ENCODE measurements at places on chromosomes 3 and 15.

GRCh38 chr3:39154280-39155021 is 1.1 kb upstream of the CSRNP1 start:
- no peak for DNase-seq

DNA sequence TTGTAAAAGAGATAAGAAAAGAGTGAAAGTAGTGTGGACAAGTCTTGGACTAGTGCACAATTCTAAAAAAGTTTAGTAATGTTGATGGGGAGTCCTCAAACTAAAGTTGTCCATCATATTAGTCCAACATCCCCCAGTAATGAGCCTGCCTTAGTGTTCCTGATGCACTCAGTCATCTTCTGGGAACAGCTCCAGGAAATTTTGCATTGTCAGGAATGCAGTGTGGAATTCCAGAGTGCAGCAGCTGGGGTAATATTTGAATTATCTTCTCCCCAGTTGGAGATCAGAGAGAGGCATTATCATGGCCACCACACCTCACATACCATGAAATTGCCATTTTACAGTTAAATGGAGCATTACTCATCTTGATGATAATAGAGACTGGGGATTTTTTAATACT is 528.8 kb upstream of the NAALADL2 start:
- DNase-seq, result no peak

GRCh38 chr15:91915576-91915975 is 62.1 kb downstream of the SLCO3A1 start:
- DNase-seq, result no peak

- DNase-seq, result no peak
These were observed 41.1 kb upstream of the MYZAP start for GRCh38 chr15:57550640-57551039.

DNA sequence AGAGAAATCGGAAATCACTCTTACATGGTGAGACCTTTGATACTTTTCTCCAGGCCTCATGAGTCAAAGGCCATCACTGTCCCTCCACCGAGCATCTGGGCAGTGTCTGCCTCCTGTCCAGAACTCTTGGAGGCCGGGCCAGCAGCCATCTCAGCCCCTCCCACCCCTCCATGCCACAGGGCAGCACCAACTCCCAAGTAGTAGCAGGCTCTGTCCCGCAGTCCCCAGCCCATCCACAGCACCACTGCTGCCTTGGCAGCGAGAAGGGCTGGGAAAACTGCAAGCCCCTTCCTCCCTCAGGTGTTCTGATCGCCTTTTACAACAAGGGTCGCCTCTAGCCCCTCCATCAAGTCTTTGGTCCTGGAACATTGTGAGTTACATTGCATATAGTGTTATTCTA is 5.5 kb downstream of the LYSMD4 start:
- no peak for DNase-seq

DNA sequence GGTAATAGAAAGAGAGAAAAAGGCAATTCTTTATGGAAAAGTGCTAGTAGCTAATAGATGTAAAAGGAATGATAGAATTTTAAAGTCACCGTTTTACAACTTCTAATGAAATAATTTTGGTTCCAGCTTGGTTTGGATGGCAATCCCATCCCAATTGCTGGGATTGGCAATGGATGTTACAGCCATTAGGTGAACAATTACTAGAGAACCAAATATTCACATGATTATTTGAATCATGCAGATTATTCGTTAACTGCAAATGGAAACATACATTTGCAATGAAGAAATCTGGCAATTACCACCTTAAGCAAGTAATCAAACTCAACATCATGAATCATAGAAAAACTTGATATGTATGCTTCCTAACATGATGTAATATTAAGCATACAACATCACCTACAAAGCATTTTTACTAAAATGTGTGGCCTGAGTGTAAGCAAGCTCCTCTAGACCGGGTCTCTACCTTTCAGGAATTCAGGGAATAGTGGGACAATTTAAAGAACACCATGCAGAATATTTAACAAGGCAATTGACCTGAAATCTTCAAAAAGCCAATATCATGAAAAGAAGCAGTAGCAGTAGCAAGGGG is 26.2 kb upstream of the ANP32A start:
- no peak for DNase-seq

DNA sequence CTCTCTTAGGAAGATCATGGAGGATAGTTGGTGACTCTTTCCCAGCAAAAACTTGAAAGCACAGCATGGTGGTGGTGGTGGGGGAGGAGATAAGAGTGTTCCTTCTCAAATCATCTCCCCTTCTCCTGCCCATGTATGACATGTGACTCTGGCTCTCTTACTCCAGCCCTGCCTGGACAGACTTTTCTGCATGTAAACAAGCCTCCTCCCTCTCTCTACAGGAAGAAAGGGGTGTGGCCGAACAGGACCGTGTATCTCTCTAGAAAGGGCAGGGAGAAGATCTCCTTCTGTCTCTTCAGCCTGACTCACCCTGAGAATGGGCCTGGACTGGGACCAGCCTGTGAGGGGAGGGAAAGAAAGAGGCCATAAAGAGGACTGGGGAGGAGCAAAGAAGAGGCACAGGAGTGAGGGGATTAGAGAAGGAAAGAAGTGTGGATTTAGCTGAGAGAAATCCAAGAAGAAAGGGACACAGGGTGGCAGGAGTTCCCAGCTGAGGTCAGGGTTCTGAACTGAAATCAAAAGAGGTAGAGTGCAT is 1.5 kb downstream of the CELF6 start:
- no peak for DNase-seq

- DNase-seq, result no peak
These were observed 586 bp upstream of the LSMEM2 start for GRCh38 chr3:50278123-50278879.

Data from activated CD8-positive, alpha-beta memory T cell treated with anti-CD3 and anti-CD28 coated beads for 1 hour (primary cell).